Osteocyte (in vitro differentiated cells): ENCODE measurements at places on chromosomes 11 and 22. TPM values are rescaled to one million over a fixed set of nuclear protein-coding genes. Genes with fewer than 3 reads are reported as not detected.
A peak's percentile ranks its signal among the peaks of the same experiment; 100 is the strongest.

TPBGL gene
- 0.13 TPM in 1 of 2 replicates, not detected in the other for total RNA-seq

SERHL2 gene
- 1.3 and 1.4 TPM in 2 replicates for total RNA-seq

RHOD gene
- 9.3 and 9.4 TPM in 2 replicates for total RNA-seq

- DNase-seq, result peak; percentile 80
These were observed 78.4 kb downstream of the CDKN1C start for GRCh38 chr11:2807025-2807681.

GRCh38 chr11:64516226-64516625, 74.8 kb upstream of the SLC22A12 start:
- no peak for DNase-seq
